ENCODE measurements at places on chromosomes 13 and 19.
A peak's percentile ranks its signal among the peaks of the same experiment; 100 is the strongest.

DNA sequence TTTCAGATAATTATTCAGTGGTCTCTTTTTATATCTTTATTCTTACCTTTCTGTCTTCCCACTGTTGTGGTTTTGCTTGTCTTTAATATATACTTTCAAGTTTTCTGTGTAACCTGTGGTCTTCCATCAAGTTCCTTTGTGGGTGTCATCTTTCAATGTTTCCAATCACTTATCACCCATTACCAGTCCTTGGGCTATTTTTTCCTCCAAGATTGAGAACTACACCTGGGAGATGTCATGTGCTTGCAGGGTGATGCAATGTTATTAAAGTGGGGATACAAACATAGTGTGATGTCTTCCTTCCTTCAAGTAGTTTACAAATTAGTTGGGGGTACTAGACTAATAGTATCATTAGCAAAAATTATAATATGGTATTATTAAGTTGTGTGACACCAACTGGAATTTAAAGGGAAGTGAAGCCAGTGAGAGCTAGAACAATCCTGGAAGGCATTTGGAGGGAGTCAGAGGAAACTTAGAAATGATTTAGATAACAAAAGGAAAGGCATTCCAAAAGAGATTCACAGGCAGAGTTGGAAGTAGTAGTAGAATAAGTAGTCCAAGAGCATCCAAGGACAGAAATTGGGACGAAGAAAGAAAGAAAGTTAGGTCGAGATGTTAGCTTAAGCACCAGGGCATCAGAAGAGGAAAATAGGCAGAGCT is 3.4 kb downstream of the FNDC3A start:
- DNase-seq = no peak

DNA sequence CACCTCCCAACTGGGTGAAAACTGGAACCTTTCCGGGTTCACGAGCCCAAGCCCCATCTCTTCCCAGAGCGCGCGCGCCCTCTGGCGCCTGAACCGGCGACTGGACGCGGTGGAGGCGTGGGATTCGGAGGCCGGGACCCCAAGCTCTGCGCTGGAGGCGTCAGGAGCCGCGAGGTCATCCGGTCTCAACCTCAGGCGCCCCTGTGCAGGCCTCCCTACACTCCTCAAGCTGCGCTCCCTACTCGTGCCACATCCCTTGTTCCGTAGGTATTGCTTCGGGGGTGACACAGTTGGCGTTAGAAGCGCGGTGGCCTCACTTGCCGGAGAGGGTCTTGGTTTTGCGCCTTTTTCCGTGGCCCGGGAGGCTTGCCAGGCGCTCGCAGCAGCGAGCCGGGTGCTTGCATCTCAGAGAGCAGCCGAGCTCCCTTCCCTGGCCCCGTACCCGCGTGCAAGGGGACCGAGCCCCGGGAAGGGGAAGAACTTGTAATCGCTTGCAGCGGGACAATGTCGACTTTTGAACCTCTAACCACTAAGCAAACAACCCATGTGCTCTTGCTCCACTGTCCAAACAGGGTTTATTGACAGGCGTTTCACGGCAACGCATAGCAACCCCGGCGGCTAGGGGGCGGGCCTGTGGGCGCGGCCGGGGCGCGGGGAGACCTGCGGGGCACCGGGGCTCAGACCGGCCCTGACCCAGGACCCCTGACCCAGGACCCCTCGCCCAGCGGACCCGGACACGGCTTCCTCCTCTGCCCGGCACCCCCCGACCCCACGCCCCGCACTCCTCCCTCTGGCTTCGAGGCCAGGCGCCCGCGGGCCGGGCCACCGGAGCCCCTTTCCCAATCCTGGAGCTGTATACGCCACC is 8.5 kb downstream of the CDX2 start:
- no peak for DNase-seq

DNA sequence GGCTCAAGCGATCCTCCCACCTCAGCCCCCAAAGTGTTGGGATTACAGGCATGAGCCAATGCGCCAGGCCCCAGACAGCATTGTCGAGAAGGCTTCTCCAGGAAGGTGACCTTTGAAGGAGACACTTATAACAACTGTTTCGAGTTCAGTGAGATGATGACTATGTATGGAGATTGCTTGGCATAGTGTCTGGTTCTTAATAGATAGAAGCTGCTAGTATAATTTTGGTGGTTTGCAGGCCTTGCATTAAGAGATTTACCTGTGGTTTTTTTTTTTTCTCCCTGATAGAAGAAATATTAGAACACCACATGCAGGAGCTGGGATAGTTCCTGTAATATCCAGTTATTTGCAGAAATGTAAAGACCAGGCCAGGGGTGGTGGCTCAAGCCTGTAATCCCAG is 3.7 kb downstream of the MARCHF2 start:
- no peak for DNase-seq

DNA sequence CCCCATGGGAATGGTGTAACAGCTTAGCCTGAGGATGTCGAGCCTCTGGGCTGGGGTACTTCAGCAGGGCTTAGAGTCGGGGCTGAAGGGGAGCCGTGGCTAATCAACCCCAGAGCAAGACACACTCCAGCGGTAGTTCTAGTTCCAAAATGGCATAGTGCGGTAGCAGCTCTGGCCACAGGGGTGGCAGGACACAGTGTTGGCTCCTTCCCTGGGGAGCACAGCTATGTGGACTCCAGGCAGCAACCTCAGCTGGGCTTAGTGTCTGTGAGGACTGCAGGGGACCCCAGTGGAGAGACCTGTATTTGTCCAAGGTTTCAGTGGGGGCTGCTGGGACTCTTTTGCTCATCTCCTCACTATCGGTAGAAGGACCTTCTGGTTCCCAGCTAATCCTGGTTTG is 70.8 kb upstream of the PCDH20 start:
- DNase-seq = no peak

- DNase-seq = no peak
These were observed 27.9 kb upstream of the ZNF492 start for GRCh38 chr19:22606212-22606553.

DNA sequence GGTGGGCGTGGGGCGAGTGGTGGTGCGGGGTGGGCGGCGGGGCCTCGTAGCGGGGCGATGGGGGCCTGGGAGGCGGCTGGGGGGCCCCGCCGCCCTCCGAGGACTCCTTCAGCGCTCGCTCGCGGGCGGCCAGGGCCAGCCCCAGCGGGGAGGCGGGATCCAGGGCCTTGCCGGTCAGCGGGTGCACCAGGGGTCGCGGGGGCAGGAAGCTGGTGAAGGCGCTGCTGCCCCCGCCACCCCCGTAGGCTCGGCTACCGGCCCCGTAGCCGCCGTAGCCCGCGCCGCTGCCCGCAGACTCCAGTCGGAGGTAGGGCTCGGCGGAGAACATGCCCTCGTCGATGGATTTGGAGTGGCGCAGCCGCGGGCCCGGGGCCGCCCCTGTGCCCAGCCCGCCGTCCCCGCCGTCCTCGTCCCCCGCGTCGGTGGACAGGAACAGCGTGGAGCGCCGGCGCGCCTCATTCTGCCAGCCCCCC is 18.6 kb downstream of the C19orf81 start:
- no peak for DNase-seq

DNA sequence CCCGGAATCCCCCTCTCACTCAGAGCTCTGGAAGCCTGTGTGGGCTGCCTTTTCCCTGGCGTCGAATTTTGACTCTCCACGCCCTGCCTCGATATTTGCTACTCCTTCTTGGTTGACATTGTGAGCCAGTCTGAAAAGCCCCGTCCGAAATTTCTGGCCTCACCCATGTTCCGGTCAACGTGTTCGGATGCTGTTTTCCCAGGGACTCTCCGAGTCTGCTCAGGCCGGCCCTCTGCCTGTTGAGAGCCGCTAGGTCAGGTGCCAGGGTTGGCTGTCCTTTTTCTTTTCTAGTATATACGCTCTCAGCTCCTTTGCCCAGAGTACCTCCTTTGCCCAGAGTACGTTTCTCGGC is 6.8 kb upstream of the DGKH start:
- DNase-seq = no peak

GRCh38 chr19:19816679-19817078 is 4.9 kb downstream of the ZNF506 start:
- no peak for DNase-seq

- DNase-seq = no peak
These were observed 16.0 kb downstream of the PIP5K1C start for GRCh38 chr19:3684054-3684816.

DNA sequence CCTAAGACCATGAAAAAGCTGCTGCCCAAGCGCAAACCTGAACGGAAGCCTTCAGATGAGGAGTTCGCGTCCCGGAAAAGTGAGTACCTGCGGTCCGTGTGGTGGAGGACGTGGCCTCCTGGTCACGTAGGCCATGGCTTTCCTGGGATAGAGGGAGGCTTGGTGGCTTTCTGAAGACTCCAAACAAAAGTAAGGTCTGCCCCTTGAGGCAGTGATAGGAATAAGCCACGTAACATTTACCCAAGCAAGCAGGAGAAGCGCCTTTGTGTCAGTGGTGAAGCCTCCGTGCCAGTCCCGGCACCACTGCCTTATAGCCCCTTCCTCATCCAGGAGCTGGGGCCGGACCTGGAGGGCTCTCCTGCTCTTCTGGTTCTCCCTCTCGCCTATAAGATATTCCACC is 34.3 kb upstream of the TEX29 start:
- DNase-seq = no peak

GRCh38 chr13:65724226-65724625 is 1505.9 kb downstream of the PCDH9 start:
- no peak for DNase-seq

- DNase-seq = no peak
These were observed 111.3 kb upstream of the MRI1 start for GRCh38 chr19:13652810-13653590.

DNA sequence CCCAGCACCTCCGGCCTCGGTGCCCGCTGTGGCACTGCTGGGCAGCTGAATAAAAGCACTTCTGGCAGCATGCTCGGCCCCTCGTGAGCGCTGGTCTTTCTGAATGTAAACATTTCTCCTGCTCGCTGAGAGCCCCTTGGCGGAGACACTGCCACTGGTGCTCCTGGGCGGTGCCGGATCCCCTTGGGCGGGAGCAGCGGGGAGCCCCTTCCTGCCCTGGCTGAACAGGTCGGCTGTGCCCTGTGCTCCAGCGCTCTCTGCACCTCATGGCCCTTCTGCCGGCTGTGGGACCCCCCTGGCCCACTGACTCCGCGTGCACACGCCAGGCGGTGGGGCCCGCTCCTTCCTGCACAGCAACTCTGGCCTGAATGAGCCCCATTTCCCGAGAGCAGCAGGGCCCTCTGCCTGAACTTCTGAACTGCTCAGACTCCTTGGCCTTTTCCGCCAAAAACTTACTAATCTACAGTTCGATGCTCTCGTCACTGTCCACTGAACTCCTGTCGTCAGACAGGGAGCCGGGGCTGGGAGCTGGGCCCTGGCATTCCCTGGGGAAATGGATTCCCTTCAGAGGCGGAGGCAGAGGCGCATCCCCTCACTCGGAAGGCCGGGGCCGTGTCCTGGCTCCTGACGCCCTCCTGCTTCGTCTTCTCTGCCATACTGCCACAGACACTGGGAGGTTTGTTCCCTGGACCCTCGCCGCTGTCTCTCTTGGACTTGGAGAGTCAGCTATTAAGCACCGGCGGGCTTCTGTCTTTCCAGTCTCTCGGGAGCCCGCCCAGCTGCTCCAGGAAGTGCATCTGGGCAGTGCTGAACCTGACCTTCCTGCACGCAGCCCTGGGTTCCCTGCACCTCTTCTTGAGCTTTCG is 14.2 kb downstream of the RB1 start:
- DNase-seq = no peak

GRCh38 chr19:6734096-6734696 is 3.2 kb downstream of the GPR108 start:
- DNase-seq = no peak

GRCh38 chr13:44117351-44117750 is 237.6 kb downstream of the LACC1 start:
- no peak for DNase-seq

GRCh38 chr19:44943801-44944249 is 1.8 kb downstream of the APOC4 start:
- no peak for DNase-seq

- DNase-seq = no peak
These were observed 5.3 kb upstream of the PRKCG start for GRCh38 chr19:53876651-53877224.

DNA sequence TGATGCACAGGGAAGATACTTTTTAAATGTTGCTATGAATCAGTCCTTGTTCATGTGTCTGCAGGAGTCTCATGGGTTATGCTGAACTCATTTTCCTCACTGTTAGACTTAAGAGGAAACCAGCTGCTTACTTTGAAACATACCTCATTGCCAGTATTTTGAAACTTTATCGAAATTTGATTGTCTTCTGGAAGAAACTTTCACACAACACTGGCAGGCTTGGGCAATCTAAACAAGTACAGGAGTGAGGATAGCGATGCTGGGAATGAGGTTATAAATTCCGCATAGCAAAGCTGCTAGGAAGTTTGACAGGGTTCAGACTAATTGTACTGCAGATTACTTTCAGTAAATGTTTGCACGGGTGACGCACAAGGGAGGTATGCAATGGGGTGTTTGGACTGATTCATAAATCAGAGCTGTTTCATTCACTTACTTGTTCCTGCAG is 245.7 kb downstream of the DNAJC15 start:
- no peak for DNase-seq

DNA sequence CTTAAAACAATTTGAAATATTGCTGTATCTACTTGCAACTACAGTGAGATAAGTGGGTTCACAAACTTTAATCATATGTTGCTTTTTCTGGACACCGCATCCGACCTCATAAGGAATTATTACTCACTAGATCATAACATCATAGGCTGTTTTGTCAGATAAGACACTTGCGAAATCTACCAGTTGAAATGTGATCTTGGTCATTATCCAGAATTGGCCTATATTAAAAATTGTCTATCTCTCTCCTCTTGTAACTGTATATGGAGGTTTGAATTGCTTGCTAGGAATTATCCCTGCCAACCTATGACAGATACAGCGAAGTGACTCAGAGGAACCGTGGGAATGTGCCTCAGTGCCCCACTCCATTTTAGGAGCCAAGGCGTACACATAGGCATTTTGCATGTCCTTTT is 117.0 kb upstream of the POSTN start:
- DNase-seq = no peak

DNA sequence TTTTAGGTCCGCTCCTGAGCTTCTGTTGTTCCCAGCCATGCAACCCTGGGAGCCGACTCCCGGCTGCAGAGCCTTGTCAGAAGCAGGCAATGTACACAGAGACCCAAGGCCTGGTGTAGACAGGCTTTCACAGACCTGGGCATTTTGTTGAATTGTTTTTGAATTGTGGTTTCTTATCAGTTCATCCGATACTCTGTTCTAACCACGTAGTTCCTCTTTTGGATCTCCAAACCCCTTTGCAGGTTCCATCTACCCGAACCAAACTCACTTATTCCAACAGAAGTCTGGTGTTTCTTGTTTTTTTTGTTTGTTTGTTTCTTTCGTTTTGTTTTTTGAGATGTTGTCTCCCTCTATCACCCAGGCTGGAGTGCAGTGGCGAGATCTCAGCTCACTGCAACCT is 6.3 kb upstream of the NLRP2 start:
- no peak for DNase-seq

GRCh38 chr19:50478901-50479715 is 2.5 kb upstream of the GARIN5A start:
- DNase-seq = peak; percentile 25

DNA sequence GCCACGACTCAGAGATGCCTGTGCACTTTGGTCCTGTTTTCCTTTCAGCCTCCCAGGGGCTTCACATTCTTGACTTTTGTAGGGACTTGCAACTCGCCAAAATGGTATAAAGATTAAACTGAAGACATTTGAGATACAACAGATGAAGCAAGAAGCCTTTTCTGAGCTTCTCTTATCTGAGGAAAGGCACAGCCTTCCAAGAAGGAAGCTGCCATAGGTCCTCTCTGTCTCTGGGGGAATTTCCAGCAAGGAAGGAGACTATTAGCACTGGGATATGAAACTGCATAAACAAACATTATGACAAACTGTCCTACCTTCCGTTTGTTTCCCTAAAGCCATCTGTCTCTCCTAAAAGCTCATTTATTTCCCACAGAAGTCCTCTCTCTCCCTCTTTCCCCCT is 39.3 kb downstream of the TGDS start:
- DNase-seq = no peak
